Cortex of kidney (tissue), 1 donor: ENCODE measurements at places on chromosomes 6 and 20.

GRCh38 chr6:157182503-157183264, 140.6 kb downstream of the TMEM242 start:
- no peak for DNase-seq

GRCh38 chr20:31713312-31714273, 9.1 kb downstream of the BCL2L1 start:
- DNase-seq, result no peak

GRCh38 chr20:31484001-31484400, 8.9 kb downstream of the REM1 start:
- no peak for DNase-seq

DNA sequence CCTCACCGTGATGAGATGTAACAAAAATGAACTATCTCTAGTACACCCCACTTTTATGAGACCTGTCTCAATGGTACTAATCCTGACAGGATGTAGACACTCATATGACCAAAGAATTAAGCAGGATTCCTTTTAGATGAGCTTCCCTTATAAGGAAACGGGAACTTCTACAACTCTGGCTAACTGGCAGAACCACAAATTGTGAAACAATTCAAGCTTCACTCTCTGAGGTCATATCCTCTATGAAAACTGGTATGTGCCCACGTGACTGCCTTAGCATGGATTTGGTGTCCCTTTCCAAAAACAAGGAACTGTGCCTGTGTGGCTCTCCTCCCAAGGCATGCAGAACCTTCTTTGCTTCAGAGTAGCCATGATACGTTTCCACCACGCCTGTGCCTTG, 14.1 kb upstream of the CPNE5 start:
- no peak for DNase-seq

DNA sequence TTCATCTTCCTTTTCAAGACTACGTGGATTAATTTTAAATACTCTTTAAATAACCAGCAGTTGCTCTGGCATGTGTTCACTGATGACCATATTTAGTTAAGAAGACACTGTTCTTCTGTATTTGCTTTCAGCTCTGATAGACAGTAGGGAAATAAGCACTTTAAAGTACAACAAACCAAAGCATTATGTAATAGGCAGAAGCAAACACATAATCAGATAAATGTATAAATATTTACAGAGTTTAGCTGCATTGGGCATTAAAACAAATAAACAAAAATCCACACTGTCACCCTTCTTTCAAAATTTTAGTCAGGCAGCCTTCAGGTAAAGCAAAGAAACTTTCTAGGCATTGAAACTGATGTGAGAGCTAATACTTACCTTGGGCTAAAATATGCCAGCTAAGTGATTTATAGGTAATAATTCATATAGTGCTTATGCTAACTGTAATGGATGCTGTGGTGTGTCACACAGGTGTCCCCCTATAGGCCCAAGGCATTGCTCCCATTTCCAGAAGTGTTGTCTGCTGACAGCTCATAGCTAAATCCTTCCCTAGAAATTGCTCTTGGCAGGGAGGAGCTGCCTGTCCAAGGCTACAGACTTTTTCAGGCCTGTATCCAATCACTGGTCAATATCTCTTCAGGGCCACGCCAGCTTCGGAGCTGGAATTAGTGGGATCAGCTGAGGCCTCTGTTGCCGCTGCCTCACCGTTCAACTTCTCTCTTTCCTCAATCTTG, 111.5 kb upstream of the CITED2 start:
- no peak for DNase-seq

- DNase-seq, result no peak
These were observed 35.8 kb upstream of the ANKRD60 start for GRCh38 chr20:58264271-58264670.

GRCh38 chr6:43511824-43512415, 1.8 kb upstream of the LRRC73 start:
- no peak for DNase-seq

- DNase-seq, result no peak
These were observed 97.0 kb downstream of the TRERF1 start for GRCh38 chr6:42354702-42355101.

DNA sequence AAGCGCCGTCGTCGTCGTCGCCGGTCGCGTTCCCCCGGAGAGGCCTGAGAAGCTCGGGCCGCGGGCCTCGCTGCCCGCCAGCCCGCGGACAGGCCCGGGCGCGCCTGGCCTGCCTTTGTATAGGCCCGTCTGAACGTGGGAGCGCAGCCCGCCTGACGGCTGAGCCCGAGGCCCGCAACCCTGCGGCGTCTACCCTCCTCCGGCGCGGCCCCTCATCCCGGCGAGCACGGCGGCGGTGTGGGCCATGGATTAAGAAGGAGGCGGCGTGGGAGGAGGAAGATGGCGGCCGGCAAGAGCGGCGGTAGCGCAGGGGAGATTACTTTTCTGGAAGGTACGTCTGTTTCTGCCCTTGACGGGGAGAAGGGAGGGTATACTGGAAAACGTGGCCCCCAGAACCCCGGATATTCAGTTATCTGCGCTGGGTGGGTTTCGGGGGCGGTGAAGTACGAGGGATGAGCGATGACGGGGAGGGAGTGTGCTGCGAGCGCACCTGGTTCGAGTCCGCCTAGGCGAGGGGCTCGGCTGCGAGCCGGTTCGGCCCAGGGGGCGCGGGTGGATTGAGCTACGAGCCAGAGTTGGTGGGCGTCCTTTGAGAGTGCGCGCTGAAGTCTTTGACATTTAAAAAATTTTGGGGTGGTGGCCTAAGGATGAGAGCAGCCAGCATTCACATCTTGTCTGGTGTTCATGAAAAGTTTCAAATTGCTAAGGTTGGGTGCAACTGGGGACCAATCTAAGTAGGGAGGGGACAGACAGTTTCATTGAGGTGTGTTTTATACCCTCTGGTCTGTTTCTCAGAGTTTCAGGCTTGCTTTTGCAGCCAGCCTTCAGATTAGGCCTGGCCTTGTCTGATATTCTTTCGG, 796 bp downstream of the SENP6 start:
- no peak for DNase-seq

GRCh38 chr20:5864873-5865587, 85.3 kb downstream of the TRMT6 start:
- no peak for DNase-seq

DNA sequence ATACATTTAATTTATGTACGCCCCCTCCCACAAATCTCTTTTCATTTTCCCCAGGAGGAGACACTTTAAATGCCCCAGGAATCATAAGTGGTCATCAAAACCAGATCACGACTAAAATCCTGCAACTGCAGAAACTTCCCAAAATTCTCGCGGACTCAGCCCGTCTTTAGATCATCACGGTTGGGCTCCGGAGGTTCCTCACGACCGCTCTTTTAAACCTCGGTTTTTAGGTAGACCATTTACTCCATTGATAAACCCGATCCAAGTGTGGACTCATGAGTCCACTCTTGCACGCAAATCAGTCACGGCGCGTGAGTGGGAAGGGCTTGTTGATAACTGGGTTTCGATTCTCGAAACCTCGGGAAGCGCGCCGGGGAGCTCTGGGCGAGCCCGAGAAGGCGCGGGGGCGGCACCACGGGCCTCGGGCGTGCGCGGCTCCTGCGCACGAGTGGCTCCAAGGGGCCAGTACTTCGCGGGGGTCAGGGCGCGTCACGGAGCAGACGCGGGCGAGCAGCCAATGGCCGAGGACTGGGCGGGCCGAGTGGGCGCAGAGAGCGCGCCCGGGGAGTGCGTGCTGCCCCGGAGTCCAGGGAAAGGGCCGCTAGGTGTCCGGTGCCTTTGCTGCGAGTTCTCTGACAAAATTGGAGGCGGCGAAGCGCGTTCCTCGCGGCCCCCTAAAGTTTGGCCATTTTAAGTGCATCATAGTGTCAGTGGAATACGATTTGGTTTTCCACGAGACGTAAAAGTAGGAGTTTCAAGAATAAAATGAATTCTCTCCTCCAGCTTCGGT, 635 bp upstream of the TENT5A start:
- peak; percentile 76 for DNase-seq

GRCh38 chr20:63625771-63626423, 1.0 kb downstream of the GMEB2 start:
- no peak for DNase-seq

DNA sequence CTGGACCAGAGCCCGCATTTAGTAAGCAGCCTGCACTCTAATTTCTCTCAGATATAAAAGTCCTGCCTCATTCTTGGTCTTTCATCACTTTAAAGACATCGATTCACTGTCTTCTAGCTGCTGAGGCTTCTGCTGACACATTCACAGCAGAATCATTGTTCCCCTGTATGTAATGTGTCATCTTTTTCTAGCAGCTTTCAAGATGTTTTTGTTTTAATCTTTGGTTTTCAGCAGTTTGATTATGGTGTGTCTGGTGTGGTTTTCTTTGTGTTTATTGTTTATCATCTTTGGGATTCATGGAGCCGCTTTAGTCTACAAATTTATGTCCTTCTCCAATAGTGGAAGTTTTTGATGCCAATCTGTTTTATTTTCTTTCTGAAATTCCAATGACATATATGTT, 157.3 kb upstream of the STMND1 start:
- no peak for DNase-seq

- no peak for DNase-seq
These were observed 1.3 kb downstream of the DSTN start for GRCh38 chr20:17571153-17571527.

DNA sequence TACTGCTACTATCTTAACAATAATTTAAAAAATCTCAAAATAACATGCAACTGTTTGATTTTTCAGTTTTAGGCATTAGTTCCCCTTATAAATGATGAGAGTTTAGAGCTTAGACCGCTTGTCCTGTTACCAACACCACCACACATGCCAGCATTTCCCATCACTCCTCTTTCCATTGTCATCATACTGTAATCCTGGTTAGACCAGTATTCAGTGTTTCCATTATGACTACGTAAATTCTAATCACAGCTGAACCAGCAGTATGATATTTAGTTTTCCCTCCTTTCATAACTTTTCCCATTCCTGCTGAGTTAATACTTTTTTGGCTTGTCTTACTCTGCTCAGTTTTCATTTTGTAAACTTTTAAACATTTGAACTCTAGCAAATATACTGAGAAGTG, 12.2 kb upstream of the TBC1D20 start:
- no peak for DNase-seq

DNA sequence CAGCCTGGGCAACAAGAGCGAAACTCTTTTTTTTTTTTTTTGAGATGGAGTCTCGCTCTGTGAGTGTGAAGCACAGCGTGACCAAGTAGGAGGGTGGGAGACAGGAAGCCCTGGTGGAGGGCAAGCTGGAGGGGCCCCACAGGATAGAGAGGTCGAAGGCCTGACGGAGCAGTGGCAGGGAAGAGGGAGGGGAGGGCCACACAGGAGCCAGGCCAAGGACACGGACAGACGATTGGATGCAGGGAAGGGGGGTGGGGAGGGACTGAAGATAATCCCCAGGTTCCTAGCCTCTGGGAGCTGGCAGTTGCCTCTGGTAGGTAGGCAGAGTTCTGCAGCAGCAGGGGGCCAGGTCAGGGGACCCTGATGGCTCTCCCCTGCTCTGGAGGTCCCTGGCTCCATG, 10.8 kb upstream of the GUCA1A start:
- DNase-seq, result no peak

DNA sequence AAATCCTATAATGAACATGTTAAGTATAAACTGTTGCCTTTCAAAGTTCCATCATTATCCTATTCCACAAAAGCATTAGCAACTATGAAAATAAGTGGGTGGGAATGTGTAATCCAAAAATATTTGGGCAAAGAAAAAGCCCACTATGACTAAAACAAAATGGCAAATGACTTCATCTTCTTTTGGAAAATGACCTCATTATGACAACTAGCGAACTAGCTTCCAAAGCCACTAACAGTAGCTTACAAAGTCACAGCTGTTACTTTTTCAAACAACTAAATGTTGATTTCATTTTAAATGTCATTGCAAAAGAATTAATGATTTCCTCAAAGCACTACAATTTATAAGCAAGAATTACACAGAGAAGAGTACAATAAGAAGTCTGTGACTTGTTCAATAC, 49.8 kb upstream of the RUNX2 start:
- DNase-seq, result no peak

DNA sequence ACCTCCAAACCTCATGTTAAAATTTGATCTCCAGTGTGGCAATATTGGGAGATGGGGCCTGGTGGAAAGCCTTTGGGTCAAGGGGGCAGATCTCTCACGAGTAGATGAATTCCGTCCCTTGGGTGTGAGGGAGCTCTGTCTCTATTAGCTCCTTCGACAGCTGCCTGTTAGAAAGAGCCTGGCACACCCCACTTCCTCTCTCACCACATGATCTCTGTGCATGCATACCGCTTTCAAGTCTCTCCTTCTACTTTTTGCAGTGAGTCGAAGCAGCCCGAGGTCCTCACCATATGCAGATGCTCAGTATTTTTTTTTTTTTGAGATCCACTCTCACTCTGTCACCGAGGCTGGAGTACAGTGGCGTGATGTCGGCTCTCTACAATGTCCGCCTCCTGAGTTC, 176.9 kb downstream of the SYNDIG1 start:
- no peak for DNase-seq

- no peak for DNase-seq
These were observed 124.5 kb downstream of the HIVEP2 start for GRCh38 chr6:142820338-142821051.

- no peak for DNase-seq
These were observed 249.6 kb upstream of the MOCS1 start for GRCh38 chr6:40183902-40184301.

- DNase-seq, result no peak
These were observed 66.0 kb downstream of the ZBTB2 start for GRCh38 chr6:151325075-151326050.

DNA sequence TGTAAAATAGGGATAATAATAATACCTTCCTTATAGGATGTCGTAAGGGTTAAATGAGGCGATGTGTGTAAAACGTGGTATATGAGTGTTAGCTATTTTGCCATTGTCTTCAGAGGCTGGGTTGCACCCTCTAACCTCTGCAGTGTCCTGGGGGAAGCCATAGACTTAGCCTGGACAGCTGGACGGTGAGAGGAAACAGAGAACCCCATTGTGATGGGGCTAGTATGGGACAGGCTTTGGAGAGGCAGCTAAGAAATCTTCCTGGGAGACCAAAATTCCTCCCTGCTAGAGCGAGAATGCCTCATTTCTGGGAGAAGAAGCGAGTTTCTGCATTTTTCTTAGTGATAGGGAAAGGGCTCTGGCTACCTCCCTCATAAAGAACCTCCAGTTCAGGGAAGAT, 22.8 kb downstream of the KCNB1 start:
- DNase-seq, result no peak

- no peak for DNase-seq
These were observed 476.1 kb upstream of the CITED2 start for GRCh38 chr6:139850512-139850911.

DNA sequence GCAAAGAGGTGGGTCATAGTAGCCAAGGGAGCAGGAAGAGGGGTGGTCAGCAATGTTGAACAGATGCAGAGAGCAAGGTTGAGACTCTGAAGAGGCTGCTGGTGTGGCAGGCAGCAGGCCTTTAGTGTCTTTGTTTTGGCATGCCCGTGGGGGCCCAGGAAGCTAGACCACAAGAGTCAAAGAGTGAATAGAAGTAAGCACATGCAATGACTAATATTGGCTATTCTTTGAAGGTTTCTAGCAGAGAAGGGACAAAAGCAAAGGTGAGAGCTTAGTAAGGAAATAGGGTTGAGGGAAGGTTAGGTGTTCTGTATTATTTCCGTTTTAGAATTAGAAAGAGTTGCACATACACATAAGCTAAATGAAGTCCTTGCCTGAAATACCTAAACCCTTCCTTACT, 18.8 kb downstream of the TDRD6 start:
- no peak for DNase-seq
